Activated naive CD4-positive, alpha-beta T cell treated with anti-CD3 and anti-CD28 coated beads, Interleukin-2, amount 50 U/mL, for 72 hours (primary cell): ENCODE measurements at places on chromosomes 5 and 9.

- no peak for DNase-seq
Measured at GRCh38 chr9:94805585-94805984, 79.1 kb downstream of the AOPEP start.

DNA sequence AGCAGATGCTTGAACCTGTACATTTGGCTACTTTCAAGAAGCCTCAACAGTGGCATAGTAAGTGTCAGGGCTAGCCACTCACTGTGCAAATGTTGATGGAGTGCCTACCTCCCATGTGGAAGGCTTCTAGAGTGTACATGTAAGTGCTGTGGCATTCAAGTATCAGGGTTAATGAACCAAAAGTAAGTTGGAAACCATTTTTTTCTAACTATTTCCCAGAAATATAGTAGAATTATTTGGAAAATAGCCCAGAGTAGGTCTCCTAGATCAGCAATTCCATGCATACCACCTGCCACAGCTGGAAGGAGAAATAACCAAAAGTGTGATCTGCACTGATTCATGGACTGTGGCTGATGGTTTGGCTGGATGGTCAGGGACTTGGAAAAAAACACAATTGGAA lies 53.3 kb downstream of the FOXD1 start:
- no peak for DNase-seq

GRCh38 chr9:27866741-27867140 lies 293.5 kb upstream of the C9orf72 start:
- DNase-seq, result no peak

GRCh38 chr5:160699301-160699700 lies 152.7 kb downstream of the ATP10B start:
- no peak for DNase-seq

- no peak for DNase-seq
Measured at GRCh38 chr9:73137914-73138313, 13.8 kb upstream of the ANXA1 start.

DNA sequence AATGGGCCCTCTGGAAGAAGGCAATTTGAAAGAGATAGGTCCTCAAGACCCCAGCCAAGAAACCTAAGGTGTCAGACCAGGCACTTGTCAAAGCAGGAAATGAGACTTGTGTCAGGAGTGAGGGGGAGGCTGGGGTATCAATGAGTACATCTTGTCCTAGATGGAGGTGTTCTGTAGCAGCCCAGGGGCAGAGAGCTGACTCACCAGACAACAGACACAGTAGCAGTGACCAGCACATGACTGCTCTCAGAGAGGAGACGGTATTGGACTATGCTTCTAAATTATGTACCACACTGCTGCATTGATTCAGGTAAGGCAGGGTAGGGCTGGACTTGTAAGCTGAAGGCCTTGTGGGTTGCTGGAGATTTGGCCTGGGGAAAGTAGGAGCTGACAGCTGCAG lies 551.2 kb upstream of the KLF4 start:
- DNase-seq, result no peak

DNA sequence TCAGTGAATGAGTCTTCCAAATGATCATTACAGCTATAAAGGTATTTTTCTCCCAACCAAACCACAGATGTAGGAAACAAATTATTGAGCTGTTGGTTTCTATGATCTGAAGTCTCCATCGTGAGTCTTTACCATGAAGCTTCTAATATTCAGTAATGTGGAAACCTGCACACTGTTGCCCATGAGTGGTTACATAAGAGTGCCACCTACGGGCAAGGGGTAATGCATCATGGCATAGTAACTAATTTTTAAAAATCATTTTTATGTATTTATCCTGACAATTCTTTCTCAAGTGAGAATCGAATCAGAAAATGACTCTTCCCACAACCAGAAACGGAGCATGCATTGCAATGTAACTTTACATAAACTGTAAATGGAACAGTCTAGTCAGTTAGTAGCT lies 282.5 kb upstream of the SMARCA2 start:
- no peak for DNase-seq

DNA sequence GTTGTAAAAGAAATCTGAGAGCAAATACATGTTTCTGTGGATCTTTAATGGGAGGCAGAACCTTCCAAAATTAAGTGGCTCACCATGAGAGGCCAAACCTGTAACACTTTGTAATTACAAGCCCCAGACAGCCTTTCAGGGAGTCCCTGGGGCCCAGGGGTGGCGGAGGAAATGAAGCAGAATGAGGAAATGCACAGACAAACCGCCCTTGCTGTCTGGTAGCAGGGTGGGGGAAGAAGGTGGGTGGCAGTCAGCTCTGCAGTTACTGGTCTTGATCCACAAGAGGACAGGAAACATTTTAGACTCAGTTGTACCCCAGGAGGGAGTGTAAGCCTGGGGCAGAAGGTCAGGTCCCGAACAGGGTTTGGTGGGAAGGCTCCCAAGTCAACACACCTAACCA lies 6.5 kb downstream of the ARL14EPL start:
- no peak for DNase-seq

DNA sequence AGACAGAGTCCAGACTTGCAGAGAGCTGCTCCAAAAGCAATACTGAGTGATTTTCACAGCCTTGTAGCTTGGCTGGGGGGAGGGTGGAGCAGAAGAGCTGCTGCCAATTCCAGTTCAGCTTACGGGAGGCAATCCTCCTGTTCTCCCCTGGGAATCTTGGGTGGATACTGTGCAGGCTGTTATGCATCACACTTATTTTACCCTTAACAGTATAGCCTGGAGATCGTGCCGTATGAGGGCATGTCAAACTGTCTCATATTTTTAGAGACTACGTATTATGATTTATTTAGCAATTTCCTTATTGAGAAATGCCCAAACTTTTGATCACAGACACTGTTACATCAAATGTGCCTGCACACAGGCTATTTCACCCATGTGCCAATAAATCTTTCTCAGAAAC lies 85.2 kb downstream of the BASP1 start:
- DNase-seq, result no peak

GRCh38 chr5:59128646-59129290 lies 545.9 kb downstream of the RAB3C start:
- DNase-seq, result no peak

- no peak for DNase-seq
Measured at GRCh38 chr5:9233712-9234111, 312.2 kb downstream of the SEMA5A start.
